ENCODE measurements at places on chromosomes 13 and 19.
A peak's percentile ranks its signal among the peaks of the same experiment; 100 is the strongest.

DNA sequence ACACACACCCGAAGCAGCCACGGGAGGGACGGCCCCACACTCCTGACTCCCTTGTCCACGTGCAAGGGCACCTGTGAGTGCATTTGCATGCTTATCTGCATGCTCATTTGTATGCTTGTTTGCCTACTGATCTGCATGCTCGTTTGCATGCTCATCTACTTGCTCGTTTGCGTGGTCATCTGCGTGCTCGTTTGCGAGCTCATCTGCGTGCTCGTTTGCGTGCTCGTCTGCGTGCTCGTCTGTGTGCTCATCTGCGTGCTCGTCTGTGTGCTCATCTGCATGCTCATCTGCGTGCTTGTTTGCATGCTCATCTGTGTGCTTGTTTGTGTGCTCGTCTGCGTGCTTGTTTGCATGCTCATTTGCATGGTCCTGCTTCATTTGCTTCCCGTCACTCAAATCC lies 23.8 kb downstream of the SHC2 start:
- DNase-seq = no peak

DNA sequence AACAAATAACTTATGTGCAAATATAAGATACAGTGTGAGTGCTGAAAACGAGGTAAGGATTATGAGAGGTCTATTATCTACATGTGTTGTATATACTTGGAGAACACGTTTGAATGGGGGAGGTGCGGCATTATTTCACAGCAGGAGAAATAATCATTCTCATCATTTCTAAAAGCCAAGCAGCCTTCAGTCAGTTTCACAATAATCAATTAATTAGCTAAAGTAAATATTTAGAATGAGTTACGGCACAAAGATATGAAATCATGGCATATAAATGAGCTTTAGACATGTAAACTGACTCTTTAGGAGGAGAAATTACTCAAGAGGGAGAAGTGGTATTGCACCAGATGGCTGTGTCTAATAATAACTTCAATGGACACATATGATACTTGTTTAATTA lies 366.6 kb downstream of the DNAJC15 start:
- peak; percentile 20 for DNase-seq

- DNase-seq = no peak
Observed at GRCh38 chr13:97974773-97975172, 21.3 kb downstream of the IPO5 start.

DNA sequence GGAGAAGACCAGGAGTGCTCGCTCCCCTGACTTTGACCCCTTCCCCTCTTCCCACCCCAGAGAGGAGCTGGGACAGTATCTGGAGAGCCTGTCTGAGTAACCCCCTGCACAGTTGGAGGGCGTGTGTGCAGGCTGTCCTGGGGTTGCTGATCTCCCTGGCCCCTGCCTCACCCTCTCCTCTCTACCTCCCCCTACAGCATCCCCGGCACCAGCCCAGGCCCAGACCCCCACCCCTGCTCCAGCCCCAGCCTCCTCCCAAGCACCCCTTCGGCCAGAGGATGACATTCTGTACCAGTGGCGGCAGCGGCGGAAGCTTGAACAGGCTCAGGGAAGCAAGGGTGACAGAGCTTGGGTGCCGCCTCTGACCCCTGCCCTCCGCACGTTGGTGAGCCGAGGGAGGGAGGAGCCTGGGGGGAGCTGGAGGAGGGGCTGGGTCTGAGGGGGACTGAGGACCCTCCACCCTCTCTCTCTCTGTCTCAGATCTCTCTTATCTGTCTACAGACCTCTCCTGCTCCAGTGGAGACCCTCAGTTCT lies 8.7 kb downstream of the PROSER3 start:
- DNase-seq = no peak

DNA sequence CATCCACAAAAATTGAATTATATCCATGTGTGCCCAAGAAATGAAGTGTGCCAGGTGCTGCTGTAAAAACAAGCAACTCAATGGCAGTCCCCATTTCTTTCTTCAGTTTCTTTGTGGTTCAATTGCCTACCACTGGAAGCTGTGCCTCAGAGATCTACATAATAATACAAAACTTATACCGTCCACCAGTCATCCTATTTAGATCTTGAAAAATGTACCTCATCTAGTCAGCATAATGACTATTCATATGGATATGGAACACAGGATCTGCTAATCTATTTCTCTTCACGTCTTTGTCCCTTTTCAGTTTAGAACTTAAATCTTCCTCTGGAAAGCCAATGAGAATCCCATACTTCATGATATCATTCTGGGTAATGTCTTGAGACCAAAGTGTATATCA lies 648.5 kb downstream of the PCDH9 start:
- no peak for DNase-seq

- DNase-seq = no peak
Observed at GRCh38 chr19:32240316-32240715, 105.1 kb upstream of the ZNF507 start.

DNA sequence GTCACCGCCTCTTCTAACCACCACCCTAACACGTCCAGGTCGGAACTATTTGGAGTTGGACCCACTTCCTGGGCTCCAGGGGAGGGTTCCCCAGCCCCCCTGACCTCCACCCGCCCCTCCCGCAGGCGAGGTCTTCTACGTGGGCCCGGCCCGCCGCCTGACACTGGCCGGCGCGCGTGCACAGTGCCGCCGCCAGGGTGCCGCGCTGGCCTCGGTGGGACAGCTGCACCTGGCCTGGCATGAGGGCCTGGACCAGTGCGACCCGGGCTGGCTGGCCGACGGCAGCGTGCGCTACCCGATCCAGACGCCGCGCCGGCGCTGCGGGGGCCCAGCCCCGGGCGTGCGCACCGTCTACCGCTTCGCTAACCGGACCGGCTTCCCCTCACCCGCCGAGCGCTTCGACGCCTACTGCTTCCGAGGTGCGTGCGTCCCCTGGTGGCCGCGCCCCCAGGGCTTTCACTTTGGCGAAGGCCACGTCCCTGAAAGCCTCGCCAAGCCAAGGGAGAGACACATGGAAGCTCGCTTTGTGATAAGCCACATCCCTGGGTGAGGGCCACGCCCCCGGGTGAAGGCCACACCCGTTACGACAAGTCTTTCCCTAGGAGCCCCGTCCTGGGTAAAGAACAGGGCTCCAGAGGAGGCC lies 13.2 kb downstream of the NCAN start:
- DNase-seq = peak; percentile 81

GRCh38 chr13:23752111-23753001 lies 136.8 kb downstream of the MIPEP start:
- DNase-seq = no peak

DNA sequence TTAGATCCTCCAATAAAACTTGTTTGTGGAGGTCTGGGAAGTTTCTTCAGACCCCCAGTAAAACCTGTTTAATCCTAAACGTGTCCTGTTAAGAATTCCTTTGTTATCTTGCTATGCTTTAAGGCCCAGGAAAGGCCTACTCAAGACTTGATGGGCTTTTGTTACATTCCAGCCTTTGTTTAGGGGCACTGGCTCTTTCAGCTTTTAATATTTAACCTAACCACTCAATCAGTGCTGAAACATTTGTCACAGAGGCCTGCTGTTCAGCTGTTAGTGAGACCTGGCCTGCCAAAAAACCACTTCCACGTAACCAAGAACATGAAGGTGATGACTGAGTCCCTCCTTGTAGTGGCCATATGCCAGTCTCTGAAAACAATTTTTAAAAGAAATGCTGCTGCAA lies 41.7 kb downstream of the PCDH17 start:
- no peak for DNase-seq

- no peak for DNase-seq
Observed at GRCh38 chr19:37966211-37966661, 59.2 kb downstream of the SIPA1L3 start.

DNA sequence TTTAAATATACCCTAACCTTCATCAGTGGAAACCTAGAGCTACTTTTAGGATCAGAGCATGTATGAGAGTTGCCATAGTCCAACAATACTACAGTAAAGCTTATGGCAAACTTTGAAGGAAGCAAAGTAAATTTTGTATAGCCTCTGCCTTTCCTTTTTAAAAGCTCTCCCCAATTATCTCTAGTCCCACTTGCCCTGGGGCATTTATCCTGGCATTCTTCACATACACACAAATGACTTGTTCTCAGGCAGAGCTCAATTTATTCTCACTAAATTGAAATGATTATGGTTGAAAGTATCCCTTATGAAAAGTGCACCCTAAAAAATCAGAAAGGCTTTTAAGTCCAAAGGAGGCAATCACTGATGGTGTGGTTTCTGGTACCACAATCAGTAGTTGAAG lies 94.1 kb upstream of the UFM1 start:
- DNase-seq = no peak

DNA sequence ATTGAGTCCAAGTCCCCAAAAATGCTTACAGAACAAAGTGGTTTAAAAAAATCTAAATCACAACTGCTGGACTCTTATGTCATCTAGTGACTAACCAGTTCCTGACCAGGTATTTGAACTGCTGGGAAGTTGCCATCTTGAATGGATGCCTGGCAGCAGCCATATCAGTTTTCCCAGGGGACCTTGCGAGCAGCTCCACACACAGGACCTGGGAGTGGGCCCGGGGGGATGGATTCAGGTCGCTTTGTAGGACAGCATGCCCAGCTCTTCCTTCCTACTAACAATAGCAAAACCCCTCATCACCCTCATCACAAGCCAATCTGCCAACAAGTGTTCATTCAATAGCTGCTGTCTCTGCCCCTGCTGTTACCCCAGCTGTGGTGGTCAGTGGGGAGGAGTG lies 65.3 kb downstream of the KCTD15 start:
- DNase-seq = no peak

GRCh38 chr19:3096902-3097326 lies 2.8 kb downstream of the GNA11 start:
- DNase-seq = no peak

DNA sequence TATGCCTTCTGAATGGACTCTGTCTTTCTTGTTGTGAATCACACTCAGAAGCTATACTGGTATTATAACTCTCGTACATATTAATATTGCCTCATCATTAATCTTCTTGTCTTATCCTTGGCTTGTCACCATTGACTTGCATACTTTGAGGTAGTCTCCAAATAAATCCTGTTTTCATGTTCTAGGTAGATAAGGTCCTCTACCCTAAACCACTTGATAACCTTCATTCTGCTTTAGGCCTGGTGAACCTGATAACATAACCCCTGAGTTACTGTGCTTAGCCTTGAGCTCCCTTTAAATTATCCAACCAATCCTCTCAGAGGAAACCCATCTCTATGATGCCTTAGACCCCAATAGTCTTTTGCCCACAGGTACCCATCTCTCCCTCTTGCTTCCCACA lies 1162.3 kb downstream of the SLITRK1 start:
- DNase-seq = no peak

DNA sequence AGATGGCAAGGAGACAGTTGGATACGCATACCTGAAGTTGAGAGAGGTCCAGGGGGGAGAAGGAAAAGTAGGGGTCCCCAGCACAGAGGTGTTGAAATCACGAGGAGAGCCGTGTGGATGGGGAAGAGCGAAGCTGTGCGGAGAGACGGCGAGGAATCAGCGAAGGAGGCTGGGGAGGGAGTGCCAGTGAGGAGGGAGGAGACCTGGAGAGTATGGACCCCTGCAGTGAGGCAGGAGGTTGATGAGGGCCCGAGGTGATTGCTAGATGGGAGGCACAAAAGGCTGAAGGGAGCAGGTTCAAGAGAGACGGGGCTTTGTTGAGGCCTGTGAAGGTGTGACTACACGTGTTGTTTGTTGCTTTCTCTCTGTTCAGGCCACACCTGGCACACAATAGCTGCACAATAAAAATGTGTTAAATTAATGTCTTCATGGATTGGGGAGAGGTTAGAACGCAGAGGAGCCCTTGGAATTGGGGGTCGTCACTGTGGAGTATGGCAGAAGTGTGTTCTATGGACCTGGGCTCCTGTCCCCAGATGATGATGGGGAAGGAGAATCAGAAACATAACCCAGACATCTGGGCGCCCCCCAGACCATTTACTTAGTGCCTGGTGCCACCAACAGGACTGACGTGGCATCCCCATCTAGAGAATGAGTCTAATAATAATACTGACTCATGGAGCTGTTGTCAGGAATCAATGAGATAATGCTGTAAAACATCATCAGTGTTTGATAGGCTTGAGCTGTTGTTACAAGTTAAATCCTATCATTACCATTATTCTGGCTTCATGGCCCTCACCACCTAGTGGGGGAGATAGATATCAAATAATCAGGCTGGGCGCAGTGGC lies 137.5 kb downstream of the SIPA1L3 start:
- no peak for DNase-seq

- no peak for DNase-seq
Observed at GRCh38 chr19:23957660-23958281, 43.1 kb downstream of the ZNF726 start.

DNA sequence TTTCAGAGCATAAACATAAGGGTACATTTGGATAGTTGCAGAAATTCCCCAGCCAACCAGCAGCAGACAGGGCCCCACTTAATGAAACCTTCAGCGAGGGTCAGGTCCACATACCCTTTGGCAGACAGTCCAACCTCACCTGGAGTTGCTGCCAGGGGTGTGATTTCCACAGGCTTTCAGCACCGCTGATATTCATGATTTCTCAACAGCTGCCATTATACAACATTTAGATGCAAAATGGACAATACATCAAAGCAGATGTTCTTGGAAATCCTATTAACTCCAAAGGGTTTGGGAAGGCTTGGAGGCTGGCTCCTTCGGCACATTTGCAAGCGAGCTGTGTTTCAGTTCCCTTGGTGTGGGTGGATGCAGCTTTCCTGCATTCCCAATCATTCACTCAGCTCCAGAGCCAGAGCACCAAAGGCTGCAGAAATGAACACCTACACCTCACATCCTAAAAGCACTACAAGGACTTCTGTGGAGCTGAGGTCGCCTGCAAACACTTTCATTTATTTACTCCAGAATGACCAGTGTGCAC lies 147.2 kb upstream of the VSTM2B start:
- no peak for DNase-seq

DNA sequence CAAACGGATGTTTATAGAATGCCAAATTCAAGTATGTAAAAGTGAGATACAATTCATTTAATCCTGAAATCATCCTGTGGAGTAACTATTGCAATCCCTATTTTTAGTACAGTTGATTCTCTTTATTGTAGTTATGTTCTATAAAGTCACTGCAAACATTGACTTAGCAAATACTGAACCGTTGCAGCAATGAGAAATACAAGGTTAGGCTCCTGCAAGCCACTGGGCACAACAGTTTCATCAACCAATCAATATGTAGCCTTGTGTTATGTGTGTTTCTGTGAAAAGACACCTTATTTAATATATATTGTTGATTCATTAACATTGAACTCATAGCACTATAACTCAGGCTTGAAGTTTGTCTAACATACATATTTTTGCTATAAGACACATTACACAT lies 174.4 kb downstream of the DCT start:
- no peak for DNase-seq

- DNase-seq = peak; percentile 42
Observed at GRCh38 chr19:4575267-4576015, 16.0 kb upstream of the SEMA6B start.

- DNase-seq = no peak
Observed at GRCh38 chr13:78700121-78700910, 41.4 kb upstream of the OBI1 start.

- no peak for DNase-seq
Observed at GRCh38 chr19:18653853-18654252, 17.0 kb downstream of the KLHL26 start.

- DNase-seq = peak; percentile 27
Observed at GRCh38 chr13:47168618-47169017, 271.8 kb upstream of the HTR2A start.

- DNase-seq = no peak
Observed at GRCh38 chr13:40597735-40598365, 68.6 kb downstream of the FOXO1 start.
